ENCODE measurements at places on chromosomes 2 and 18.

DNA sequence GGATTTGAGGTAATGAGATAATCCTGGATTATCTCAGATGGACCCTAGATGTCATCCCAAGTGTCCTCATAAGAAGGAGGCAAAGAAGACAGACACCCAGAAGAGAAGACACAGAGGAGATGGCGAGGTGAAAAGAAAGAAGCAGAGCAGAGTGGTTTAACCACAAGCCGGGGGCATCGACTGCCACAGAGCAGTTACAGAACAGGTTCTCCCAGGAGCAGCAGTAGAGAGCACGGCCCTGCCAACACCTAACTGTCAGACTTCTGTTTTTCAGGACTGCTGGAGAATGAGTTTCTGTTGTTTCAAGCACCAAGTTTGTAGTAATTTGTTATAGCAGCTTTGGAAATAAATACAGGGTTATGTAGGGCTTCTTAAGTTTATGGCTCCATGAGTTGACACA, 437.0 kb downstream of the THSD7B start:
- DNase-seq: no peak

DNA sequence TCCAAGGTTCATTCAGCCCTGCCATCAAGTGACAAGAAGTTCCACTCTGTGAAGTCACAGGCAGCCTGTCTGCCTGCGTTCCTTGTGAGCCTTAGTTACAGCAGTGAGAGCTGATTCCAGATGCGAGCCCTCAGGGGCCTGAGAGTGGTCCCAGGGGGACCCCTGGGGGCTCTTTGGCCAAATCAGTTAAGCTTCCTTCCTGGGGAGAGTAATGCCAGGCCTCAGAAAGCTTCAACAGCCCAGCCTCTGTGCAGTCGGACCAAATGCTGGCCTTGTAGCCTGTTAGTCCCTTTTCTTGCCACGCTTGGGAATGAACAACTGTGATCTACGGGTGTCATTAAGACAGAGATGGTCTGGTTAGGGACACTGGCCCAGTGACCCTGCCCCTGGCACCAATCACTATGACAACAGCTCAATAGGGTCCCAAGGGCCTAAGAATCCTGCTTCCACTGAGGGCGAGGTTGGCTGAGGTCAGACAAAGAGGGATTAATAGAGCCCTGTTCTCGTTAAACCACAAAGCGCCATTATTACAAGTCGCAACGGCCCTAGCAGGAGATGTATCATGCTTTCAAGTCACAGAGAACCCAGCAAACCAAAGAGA, 50.9 kb downstream of the HS1BP3 start:
- no peak for DNase-seq

- DNase-seq: no peak
Measured at GRCh38 chr2:75140288-75140687, 59.0 kb downstream of the TACR1 start.

DNA sequence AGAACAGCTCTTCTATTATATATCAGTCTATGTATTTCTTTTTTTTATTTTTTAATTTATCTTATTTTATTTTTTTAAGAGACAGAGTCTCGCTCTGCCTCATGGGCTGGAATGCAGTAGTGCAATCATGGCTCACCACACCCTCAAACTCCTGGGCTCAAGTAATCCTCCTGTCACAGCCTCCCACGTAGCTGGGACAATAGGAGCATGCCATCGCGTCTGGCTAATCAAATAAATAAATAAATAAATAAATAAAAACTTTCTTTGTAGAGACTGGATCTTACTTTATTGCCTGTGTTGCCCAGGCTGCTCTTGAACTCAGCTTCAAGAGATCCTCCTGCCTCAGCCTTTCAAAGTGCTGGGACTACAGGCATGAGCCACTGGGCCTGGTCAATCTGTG, 117.0 kb downstream of the RBMS1 start:
- no peak for DNase-seq

- DNase-seq: no peak
Measured at GRCh38 chr18:22167471-22168241, 1.7 kb upstream of the GATA6 start.

DNA sequence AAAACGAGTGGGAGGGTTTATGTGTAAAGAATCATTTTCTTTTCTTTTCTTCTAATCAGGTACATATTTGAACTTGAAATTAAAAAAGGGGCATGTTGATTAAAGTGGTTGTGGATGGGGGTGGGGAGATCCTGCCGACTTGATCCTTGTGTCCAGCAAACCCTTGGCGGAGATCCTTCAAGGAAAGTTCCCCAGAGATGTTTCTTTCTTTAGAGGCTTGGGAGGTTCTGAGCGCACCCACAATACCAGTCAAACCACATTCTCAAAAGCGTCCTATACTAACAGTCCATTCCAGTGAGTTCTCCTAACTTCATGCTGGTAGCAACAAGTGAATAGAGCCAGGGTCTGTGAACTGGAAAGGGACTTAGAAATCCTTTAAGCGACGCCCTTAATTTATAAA, 49.2 kb downstream of the MYCN start:
- DNase-seq: no peak

DNA sequence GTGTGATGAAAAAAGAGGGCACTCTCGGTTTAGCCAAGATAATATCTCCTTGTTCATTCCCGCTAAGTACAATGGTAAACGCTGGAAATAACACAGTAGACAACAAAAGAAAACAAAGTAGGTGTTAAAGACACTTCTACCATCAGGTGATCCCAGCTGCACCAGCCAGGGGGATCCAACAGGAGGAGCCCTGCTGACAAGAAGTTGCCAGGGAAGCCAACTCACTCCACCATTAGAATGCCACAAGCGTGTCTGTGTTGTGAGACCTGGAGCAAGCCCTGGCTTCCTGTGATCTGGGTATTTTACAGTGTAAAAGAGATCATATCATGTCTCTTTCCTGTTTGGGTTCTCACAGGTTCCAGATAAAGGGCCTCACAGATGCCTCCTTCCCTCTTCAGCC, 117.0 kb downstream of the GRB14 start:
- DNase-seq: no peak

DNA sequence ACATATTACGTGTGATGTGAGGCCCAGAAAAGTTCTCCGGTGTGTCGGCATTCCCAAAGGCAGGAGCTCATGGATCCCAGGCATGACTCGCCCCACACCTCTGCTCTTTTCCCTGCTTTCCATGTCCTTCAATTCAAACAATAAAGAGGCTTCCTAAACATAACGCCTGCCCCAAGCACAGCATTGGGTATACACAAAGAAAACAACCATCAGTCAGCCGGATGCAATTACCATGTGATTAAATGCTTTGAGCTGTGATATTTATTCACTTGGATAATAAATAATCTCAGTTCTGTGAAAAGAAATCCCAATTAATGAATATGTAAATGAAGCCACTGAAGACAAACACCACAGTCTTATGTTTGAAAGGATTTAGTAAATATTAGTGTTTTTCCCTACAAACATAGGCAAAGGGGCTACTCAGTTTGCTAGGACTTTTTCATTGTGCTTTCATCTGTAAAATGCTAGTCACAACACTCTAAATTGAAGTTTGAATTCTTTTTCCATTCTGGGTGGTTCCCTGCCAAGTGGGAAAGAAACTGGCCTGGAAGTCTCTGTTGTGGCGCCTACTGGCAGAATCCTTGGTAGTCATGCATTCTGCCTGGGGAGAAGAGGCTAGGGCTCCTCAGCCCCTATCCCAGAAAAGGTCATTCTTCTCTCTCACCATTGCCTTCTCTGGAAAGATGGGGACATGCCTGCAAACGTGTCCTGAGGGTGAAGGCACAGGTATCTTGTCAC, 144.7 kb downstream of the COL6A3 start:
- no peak for DNase-seq

- DNase-seq: no peak
Measured at GRCh38 chr18:51192696-51193095, 4.8 kb downstream of the MEX3C start.

DNA sequence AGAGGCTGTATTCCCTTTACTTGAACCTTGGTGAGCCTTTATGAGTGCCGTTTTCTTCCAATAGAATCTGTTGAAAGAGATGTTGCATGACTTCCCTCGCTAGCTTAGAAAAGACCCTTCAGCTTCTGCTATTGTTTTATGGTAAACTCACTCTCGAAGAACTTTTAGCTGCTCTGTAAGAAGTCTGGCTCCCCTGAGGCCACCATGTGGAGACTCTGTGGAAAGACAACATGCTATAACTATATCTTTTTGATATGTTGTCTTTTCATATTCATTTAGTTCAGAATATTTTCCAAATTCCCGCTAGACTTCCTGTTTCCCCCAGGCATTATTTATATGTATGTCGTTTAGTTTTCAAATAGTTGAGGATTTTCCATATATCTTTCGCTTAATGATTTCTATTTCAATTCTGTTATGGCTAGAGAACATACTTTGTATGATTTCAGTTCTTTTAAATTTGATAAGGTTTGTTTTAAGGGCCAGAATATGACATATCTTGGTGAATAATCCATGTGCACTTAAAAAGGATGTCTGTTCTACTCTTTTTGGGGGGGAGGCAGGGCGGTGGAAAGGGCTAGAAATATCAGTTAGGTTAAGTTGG, 64.1 kb downstream of the PTPN4 start:
- DNase-seq: peak; percentile 31

DNA sequence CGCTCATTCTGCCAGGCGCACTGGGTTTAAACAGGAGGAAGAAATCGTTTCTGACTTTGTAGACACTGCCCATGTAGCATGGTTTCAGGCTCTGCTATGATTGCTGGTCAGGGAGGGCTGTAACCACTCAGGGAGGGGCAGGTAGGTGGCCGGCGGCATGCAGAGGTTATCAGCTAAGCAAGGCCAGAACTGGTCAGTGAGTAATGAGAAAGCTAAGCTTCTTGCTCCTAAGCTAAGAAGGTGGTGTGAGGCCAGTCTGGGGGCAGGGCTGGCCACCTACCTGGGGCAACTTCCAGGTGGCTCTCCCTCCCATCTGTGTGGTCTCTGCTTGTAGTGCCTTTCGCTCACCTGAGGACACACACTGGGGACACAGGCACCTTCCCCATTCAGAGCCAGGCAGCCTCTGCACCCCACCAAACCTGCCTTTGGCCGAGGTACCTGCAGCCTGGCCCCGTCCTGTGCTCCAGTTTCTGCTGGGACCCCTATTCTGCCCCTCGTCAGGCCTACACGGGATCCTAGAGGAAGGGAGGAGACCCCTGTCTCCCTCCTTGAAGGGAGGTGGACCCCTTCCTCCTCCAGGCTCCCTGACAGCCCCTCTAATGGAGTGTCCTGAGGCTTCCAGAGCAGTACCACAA, 195.9 kb downstream of the SEPTIN10 start:
- DNase-seq: no peak

DNA sequence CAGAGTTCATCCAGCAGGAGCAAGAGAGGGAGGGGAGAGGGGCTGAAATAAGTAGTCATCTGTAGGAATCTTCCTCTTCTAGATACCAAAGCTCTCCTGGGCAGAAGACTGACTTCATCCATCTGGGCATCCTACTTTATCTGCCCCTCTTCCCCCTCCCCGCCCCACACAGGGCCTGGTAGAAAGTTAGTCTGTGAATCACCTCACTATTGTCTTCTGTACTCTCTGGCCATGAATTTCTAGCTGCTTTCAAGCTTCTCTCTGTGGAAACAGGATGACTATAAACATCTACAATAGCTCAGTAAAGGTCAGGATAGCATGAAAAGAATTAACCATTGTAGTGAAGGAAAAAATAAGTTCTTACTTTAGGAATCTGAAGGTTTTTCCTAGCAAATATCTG, 47.7 kb upstream of the RNU4ATAC start:
- DNase-seq: no peak

- no peak for DNase-seq
Measured at GRCh38 chr18:72700961-72701710, 157.0 kb upstream of the CBLN2 start.

DNA sequence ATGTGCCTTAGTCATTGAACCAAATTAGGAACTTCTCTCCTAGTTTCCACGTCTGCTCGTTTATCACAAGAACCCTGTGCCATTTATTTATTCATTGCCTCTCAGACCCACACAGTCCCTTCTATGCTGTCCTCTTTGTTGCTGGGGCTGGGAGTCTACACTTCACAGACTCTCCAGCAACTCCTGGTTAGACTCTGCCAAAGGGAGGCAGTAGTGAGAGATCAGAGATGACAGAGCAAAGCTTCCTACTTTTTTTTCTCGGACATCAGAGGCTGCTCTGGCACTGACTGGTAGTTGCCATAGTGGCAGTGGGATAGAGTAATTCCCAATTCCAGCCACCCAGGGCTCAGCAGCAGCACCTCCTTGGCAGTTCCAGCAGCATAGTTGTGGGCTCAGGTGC, 277.5 kb downstream of the BCL11A start:
- DNase-seq: no peak

- no peak for DNase-seq
Measured at GRCh38 chr18:13550418-13551304, 175.7 kb downstream of the FAM210A start.

DNA sequence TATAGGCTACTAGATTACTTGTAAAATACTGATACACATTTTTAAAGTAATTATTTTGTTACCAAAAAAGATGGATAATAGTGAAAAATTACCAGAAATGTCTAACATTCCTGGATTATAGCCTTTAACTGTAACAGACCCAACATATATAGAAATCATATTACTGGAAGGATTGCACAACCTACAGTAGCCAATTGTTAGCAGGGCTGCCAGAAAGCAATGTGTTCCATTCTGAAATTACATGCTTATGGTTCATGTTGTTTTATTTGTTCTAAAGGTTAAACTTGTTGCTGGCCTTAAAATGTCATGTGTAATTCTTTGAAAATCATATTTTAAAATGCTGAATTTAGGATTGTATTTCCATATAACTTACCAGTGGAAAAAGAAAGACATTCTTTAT, 793.6 kb upstream of the ACVR2A start:
- DNase-seq: no peak

DNA sequence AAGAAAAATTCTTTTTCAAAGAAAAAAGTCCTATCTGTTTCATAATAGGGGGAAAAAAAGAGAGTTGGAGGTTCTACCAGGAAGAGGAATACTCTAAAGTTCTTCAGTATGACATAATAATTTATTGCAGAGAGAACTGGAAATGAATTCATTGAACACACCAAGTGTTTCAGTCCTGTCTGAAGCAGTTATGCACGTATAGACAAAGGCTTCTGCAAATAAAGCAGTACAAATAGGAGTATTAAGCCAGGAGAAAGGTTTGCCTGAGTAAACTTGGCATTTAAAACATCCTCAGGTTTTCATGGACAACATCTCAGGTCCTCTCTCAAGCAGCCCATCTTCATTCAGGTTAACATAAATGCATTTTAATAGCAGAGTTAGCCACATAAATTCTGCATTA, 141.6 kb downstream of the CCDC148 start:
- no peak for DNase-seq

GRCh38 chr18:75199327-75199726, 9.6 kb downstream of the PTGR3 start:
- DNase-seq: no peak

- DNase-seq: no peak
Measured at GRCh38 chr18:77248873-77249568, 627 bp upstream of the GALR1 start.

- DNase-seq: no peak
Measured at GRCh38 chr2:177201919-177202346, 10.7 kb upstream of the HNRNPA3 start.

DNA sequence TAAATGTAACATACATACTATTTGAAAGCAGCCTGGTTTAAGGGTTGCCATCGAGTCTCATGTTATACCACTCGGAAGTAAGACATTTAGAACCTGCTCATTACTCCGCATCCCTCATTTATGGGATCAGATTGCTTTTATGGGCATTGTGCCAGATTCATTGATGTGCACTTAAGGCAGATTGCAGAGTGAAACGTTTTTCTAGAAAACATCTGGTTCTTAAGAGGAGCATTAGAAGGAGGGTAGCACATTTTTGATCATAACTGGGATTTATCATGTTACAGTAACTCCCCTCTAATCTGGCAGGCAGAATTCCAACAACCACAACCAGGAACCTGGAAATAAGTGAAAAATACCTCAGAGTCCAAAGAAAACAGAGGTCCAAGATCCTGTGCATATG, 74.2 kb upstream of the GALNT3 start:
- DNase-seq: no peak
